ENCODE measurements at places on chromosomes 3 and 15.

DNA sequence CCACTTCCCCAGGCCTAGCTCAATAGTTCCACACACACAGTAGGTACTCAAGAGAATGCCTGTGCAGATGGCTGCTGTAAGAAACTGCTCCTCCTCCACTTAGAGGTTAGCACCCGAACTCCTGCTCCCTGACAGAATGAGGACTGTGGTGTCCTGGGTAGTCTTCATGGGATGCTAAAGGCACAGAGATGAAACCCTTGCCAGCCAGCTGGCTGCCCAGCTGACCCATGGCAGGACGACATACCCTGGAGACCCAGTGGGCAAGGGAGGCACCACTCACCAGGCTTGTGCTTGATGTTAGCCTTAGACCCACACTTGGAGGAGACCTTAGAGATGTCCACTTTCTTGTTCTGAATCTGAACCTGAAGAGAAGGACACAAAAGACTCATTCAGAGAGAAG is 54.2 kb downstream of the DHX30 start:
- no peak for DNase-seq

DNA sequence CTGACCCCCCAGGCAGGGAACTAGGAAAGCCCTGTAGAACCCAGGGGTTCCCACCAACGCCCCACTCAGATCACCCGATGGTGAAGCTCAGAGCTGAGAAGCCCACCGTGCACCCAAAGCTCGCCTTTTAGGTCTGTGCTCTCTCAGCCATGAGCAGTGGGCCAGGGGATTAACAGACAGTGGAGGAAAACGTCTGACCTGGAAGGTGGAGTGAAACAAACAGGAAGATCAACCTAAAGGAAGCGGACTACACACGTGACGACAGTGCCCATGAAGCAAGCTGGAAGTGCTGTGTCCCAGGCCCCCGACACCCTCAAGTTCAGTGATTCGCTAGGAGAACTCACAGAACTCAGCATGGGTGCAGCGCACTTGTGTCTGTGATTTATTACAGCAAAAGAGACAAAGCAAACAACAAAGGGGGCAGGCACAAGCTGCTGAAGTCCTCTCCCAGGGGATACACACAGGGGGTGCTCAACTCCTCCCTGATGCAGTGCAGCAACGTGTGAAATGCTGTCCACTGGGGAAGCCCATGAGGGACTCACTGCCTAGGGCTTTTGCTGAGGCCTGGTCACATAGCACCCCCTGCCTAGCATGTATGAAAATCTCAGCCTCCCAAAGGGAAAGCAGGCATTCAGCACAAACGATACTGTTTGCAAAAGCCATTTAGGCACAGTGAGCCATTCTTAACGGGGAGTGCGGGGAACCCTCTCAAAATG is 43.5 kb downstream of the CFAP92 start:
- peak; percentile 77 for DNase-seq

GRCh38 chr15:69031013-69032001 is 16.8 kb downstream of the NOX5 start:
- DNase-seq = peak; percentile 62

- DNase-seq = peak; percentile 26
Measured at GRCh38 chr3:123272547-123272946, 70.8 kb downstream of the SEC22A start.

GRCh38 chr15:38176155-38176554 is 76.5 kb upstream of the SPRED1 start:
- DNase-seq = peak; percentile 72

DNA sequence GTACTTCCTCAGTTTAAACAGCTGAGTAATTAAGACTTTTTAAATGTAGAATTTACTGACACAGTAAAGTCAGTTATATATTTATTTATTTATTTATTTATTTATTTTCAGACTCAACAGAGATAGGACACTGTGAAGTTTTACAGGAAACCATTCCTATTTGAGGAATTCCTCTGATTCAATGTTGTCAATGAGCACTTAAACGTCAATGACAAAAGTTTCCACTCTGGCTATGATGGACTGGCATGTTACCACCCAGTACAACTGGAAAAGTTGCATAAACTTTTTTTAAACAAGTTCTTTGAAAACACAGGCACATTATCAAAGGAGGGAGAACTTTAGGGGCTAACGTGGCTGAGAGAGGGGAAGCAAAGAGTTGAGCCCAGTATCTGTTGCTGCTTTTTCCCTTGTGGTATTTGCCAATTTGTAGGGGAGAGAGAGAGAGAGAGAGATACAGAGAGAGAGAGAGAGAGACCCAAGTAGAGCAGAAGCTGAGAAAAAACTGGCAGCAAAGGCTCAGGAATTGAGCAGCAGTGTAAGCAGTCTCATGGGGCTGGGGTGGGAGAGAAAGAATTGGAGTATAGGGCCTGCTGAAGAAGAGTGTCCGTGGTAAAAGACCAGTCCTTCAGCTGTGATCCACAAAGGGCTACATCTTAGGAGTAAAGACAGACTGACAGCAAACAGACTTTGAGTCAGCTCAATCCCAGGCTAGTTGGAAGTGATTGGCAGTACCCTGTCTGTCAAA is 18.3 kb upstream of the ACTC1 start:
- DNase-seq = no peak

Data from choroid plexus epithelial cell (primary cell).